Activated CD4-positive, alpha-beta memory T cell treated with anti-CD3 and anti-CD28 coated beads for 36 hours (primary cell): ENCODE measurements at places on chromosomes 7 and 10.

DNA sequence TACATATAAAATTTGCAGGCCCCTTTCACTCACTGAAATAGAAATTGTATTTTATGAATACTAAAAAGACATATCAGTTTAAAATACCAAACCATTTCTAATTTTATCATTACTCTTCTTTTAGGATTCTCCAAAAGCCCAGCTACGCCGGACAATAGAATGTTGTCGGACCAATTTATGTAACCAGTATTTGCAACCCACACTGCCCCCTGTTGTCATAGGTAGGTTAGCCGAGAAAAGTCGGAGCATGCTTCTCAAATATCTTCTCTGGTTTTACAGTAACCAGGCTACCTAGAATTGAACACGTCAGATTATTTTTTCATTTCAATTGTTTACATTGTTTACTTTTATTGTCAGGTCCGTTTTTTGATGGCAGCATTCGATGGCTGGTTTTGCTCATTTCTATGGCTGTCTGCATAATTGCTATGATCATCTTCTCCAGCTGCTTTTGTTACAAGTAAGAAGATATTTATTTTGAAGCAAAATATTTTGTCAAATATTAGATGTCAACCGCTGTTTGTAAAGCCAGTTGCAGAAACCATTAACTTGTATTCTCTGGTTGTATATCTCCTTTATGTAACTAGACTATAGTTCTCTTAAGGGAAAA, 57.6 kb downstream of the MMRN2 start:
- H3K27ac ChIP-seq: no peak overlapping the region
- no peaks in the 10 kb centered on the region for H3K27me3 ChIP-seq
- peaks cover 5% of the 10 kb centered on the region for H3K36me3 ChIP-seq
- no peaks in the 10 kb centered on the region for H3K4me1 ChIP-seq

- no peaks in the 10 kb centered on the region for H3K36me3 ChIP-seq
- DNase-seq: no peak
- no peak overlapping the region for H3K27ac ChIP-seq
- H3K27me3 ChIP-seq: peaks cover 6% of the 10 kb centered on the region
- H3K4me3 ChIP-seq: no peak overlapping the region
- no peaks in the 10 kb centered on the region for H3K4me1 ChIP-seq
Measured at GRCh38 chr10:44168478-44168877, 216.4 kb downstream of the CXCL12 start.

DNA sequence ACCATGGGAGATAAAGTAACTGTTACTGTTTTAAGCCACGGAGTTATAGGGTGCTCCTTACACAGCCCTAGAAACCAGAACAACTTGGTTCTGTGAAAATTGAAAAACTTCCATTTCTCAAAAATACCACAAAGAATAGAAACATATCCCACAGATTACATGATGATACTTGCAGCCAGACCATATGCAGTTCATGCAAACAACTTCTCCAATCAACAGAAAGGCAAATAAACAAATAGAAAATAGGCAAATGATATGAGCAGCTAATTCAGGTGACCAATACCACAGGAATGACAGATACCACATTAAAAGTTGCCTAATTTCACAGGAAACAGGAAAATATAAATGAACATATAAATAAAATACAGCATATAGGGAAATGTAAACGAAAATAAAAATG, 297.5 kb downstream of the HTR7 start:
- DNase-seq: no peak
- H3K4me1 ChIP-seq: no peaks in the 10 kb centered on the region
- H3K36me3 ChIP-seq: no peaks in the 10 kb centered on the region
- no peak overlapping the region for H3K4me3 ChIP-seq
- no peaks in the 10 kb centered on the region for H3K27me3 ChIP-seq

DNA sequence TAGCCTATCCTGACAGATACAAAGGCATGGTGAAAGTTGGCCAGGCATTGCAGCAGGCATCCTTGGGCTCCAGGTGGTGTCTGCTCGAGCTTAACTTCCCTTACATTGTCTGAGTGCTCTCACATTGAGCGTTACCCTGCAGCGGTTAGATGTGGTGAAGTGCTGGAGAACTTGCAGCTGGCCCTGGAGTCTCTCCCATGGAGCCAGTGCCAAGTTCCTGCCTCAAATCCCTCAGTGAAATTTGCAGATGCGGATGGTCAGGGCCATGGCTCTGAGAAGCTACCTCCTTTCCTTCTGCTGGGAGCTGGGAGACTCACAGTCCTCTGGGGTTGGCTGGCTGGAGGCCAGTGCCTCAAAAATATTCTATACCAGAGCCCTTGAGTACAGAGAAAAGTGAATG, 3.3 kb upstream of the ZNF746 start:
- peaks cover 3% of the 10 kb centered on the region for H3K27me3 ChIP-seq
- DNase-seq: no peak
- H3K4me3 ChIP-seq: no peak overlapping the region
- peaks cover 14% of the 10 kb centered on the region for H3K4me1 ChIP-seq
- H3K36me3 ChIP-seq: peaks cover 11% of the 10 kb centered on the region
- H3K27ac ChIP-seq: no peak overlapping the region

DNA sequence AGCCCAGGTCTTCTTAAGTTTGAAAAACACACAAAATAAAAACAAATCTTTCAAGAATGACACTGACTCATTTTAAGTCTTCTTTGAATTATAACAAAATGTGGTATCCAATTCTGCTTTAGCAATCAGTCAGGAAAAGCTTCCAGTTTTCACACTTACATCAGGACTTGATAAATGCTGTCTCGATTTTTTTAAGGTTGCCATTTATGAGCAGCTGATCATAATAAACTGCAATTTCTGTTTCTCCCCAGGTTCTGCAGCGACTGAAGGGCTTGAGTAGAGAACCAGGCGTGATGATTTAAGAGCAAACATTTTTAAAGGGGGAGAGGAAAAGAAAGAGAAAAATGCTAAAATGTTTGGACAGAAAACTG, 71.1 kb downstream of the FAM107B start:
- H3K27ac ChIP-seq: no peak overlapping the region
- DNase-seq: no peak
- H3K27me3 ChIP-seq: no peaks in the 10 kb centered on the region
- no peak overlapping the region for H3K4me3 ChIP-seq

DNA sequence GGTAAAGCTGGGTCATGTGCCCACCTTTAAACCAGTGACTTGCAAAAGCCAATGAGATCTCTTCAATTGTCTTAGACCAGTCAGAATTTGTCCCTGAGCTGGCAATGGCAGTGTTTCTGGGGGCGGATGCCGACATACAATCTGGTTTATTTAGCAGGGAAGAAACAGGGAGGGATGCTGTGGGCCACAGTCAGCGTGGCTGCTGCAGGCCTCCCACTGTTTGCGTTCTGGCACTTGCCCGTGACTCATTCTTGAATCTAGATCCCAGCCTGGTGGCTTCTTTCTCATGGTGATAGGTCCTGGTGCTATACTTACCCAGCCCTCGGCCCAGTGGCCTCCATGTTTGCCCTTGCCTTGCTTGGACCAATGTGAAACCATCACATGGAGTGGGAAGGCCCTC, 3.1 kb upstream of the CPA1 start:
- H3K27me3 ChIP-seq: no peaks in the 10 kb centered on the region
- H3K27ac ChIP-seq: no peak overlapping the region
- H3K36me3 ChIP-seq: peaks cover 4% of the 10 kb centered on the region
- H3K4me1 ChIP-seq: no peaks in the 10 kb centered on the region
- H3K4me3 ChIP-seq: no peak overlapping the region
- no peak for DNase-seq

DNA sequence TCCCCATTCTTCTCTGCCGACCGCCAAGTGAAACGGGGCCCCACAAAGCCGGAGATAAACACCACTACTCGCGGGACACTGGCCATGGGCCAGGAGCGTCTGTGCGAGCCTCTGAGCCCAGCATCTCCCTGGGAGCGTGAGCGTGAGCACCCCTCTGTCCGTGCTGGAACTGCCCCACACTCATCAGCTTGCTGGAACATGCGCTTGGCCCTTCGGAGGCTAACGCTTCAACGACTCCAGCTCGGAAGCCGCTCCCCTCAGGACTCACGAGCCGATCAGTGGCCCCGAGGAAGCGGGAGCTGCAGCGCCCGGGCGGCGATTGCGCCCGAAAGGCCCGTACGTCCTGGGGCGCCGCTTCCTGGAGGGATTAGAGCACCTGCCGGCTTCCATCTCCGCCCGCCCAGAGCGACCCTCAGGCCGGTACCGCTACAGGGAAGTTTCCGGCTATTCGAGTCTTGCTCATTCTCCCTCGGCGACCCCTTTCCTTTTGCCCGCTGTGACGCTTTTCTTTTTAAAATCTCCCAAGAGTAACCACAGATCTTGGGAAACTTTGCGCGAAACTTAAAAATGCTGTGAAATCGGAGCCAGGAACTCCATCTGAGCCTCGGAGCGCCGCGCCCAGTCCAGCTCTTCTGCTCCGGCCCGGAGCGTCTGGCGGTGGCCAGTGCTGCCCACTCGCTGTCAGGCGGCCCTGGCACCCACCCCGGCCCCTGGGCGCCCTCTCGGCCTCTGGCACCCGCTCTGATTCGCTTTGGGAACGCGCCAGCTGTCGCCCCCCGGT, 1.0 kb downstream of the TLL2 start:
- no peak overlapping the region for H3K27ac ChIP-seq
- peak overlapping the region; percentile 57 for H3K4me3 ChIP-seq
- no peaks in the 10 kb centered on the region for H3K36me3 ChIP-seq
- no peak for DNase-seq
- H3K27me3 ChIP-seq: peaks cover 25% of the 10 kb centered on the region

GRCh38 chr7:140009735-140010134, 53.0 kb downstream of the PARP12 start:
- H3K27ac ChIP-seq: no peak overlapping the region
- DNase-seq: no peak

DNA sequence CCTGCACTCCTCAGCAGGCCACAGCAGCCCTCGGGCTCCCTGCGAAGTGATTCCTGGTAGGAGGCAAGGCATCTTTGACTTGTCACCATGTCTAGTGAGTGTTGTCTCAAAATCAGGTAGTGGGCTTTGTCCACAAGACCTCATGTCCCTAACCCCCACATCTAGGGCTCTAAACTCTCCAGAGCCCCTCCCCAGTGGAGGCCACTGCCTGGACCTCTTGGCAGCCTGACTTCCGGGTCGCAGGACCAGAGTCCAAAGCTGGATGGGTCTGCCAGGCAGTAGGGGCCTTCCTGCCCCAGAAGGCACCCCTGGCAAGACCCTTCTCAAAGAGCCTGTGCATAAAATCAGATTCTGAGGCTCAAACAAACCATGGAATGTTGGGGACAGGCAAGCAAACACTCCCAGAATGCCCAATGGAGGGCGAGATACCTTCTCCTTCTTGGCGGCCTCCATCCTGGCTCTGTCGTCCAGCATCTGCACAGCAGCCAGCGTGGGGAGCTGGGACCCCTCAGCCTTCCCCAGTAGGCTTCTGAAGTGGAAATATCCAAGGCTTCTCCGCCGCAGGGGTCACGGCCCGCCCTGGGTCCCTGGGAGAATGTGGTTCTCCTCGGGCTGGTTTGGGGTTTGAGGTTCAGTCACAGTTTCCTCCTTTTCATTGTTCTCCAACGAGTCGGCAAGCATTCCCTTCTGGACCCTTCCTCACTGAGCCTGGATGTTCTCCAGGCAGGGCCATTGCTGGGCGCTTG, 586 bp downstream of the GCK start:
- H3K27ac ChIP-seq: no peak overlapping the region
- no peaks in the 10 kb centered on the region for H3K27me3 ChIP-seq
- DNase-seq: no peak
- H3K36me3 ChIP-seq: no peaks in the 10 kb centered on the region
- no peak overlapping the region for H3K4me3 ChIP-seq
- no peaks in the 10 kb centered on the region for H3K4me1 ChIP-seq

DNA sequence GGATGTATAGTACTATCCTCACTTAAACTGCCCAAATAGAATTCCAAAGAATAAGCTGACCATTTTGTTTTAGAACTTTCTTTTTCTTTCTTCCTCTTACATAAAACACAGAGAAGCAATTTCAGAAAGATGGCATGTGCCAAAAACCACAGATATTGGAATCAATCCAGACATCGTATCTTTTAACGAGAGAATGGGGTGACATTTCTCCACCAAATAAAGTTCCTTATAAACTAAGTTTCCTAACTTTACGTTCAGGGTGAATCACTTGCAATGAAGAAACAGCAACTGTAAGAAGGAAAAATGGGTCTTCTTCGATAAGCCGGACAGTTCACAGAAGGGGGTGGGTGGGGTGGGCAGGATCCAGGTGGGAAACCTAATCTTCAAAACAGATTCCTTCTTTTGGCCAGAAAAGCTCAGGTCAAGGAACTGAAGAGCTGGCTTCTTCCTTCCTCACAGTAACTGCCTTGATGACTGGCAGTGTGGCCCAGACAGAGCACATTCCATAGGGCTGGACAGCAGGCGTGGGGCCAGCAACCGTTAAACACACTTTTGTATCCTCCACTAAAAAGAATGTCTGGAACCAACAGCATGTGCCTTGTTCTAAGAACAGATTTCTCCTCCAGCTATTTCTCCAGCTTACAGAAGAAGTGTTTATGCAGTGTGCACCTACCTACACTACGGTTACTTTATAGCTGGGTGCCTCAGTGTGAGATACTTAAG, 31.5 kb downstream of the CREB3L2 start:
- no peak overlapping the region for H3K4me3 ChIP-seq
- H3K4me1 ChIP-seq: peaks cover 14% of the 10 kb centered on the region
- no peaks in the 10 kb centered on the region for H3K27me3 ChIP-seq

GRCh38 chr7:32217341-32218153, 147.3 kb upstream of the PDE1C start:
- H3K4me3 ChIP-seq: no peak overlapping the region
- no peak for DNase-seq
- H3K27ac ChIP-seq: no peak overlapping the region
- H3K27me3 ChIP-seq: peaks cover 1% of the 10 kb centered on the region

DNA sequence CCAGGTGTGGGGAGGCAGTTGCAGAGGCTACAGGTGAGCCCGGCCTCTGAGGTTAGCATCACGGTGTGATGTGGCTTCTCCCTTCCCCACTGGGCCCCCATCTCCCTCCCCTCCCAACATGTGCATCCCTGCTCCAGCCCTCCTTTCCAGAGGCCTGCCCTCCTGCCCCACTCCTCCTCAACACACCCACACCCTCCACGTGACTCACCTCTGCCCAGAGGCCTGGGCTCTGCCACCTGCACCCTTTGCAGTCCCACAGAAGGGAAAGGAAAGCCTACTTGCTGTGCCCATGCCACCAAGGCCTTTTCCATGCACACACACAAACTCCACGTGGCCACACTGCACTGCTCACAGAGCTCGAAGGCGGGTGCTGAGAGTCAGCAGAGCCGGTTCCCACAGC, 500.6 kb upstream of the FOXK1 start:
- no peaks in the 10 kb centered on the region for H3K36me3 ChIP-seq
- H3K27ac ChIP-seq: no peak overlapping the region
- no peak for DNase-seq
- no peak overlapping the region for H3K4me3 ChIP-seq

- no peak for DNase-seq
- H3K4me1 ChIP-seq: peaks cover 65% of the 10 kb centered on the region
- H3K27me3 ChIP-seq: no peaks in the 10 kb centered on the region
- H3K4me3 ChIP-seq: no peak overlapping the region
Measured at GRCh38 chr10:7480742-7481367, 70.0 kb upstream of the SFMBT2 start.

- DNase-seq: no peak
- H3K4me3 ChIP-seq: no peak overlapping the region
- H3K27me3 ChIP-seq: no peaks in the 10 kb centered on the region
- H3K27ac ChIP-seq: no peak overlapping the region
Measured at GRCh38 chr10:44198096-44198779, 186.7 kb downstream of the CXCL12 start.
